Kidney tubule cell (primary cell): ENCODE measurements at places on chromosomes 5 and 9.

GRCh38 chr9:79477955-79478771 lies 93.6 kb upstream of the TLE4 start:
- DNase-seq, result peak; percentile 11

DNA sequence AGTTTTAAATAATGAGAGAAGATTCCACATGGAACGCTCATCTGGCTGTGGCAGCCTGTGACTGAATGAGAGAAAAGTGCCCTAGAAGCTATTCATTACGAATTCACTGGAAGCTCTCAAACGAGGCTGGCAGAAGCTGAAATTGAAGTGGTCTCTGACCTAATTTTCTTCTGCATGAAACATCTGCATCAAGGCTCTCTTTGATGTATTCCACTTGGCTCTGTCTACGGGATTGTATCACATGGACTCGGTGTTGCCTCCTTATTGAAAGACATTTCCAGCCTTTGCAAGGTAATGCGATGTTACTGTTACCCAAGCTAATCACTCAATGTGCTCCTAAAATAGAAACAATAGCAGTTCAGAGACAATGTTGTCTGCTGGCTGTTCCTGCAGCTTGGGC lies 246.9 kb upstream of the ZNF462 start:
- DNase-seq, result no peak

DNA sequence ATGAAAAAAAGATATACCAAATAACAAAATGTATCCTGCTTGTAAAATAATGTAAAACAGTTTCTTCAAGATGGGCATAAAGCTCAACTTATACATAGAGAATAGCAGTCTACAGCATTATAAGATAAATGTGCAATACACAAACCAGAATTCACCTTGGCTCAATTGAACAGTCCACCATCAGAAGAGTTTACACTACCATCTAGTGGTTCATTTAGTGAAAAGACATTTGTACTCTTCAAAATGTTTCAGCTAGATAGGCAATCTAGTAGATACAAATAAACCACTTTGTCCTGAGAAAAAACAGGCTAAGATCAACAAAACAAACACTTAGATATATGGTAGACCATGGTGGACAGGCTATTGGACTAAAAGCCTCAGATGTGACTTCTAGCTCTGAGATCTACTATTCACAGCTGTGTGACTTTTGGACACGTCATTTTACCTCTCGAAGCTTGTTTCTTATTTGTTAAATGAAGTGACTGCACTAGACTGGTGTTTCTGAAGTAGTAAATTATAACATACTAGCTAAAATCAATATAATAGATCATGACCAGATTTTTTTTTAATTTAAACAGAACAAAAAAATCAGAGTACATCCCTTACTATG lies 22.1 kb upstream of the TPD52L3 start:
- peak; percentile 61 for DNase-seq

- DNase-seq, result no peak
Measured at GRCh38 chr5:15525703-15526275, 25.8 kb downstream of the FBXL7 start.

GRCh38 chr5:42956551-42956950 lies 83.6 kb downstream of the ANXA2R start:
- no peak for DNase-seq

DNA sequence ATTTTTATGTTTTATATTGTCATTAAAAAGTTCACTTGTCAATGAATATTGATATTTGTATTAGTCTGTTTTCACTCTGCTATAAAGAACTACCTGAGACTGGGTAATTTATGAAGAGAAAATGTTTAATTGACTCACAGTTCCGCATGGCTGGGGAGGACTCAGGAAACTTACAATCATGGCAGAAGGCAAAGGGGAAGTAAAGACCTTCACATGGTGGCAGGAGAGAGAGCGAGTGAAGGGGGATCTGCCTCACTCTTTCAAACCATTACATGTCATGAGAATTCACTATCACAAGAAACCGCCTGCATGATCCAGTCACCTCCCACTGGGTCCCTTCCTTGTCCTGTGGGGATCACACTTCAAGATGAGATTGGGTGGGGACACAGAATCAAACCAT lies 27.4 kb downstream of the SRD5A1 start:
- no peak for DNase-seq

GRCh38 chr5:169711551-169712225 lies 74.6 kb downstream of the DOCK2 start:
- DNase-seq, result no peak

- DNase-seq, result no peak
Measured at GRCh38 chr5:164885179-164885578, 1379.8 kb downstream of the MAT2B start.

DNA sequence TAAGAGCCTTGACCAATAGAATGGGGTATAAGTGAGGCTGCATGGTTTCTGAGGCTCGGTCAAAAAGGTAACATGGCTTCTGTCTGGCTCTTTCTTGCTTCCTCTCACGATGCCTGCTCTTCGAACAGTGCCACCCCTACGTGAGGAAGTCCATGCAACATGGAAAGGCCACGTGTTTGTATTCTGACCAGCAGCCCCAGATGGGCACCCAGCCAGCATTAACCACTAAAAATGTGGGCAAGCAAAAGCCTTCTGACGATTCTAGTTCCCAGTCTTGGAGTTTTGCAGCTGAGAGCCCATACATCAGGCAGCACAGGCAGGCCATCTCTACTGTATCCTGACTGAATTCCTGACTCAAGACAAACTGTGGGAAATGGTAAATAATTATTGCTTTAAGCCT lies 24.2 kb upstream of the NREP start:
- DNase-seq, result peak; percentile 30

DNA sequence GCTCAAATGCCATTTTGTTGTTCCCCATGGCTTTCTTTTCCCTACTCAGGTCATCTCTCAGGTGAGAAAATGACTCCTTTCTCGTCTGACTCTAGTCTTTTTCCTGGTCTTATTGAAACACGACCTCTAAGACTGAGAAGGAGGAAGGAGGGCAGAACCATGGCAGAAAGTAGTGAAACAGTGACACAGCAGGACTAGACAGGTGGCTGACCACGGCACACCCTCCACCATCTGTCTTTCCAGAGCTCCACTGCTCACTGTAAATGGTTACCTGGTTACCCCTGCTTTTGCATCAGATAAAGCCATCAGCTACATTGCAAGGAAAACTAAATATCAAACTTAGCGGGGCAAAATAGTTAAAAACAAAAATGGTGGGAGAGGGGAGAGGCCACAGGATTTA lies 30.9 kb downstream of the NR4A3 start:
- no peak for DNase-seq
